ENCODE measurements at places on chromosomes 7 and 10.
A peak's percentile ranks its signal among the peaks of the same experiment; 100 is the strongest.

- DNase-seq: no peak
These were observed 62.4 kb downstream of the COA1 start for GRCh38 chr7:43666938-43667337.

DNA sequence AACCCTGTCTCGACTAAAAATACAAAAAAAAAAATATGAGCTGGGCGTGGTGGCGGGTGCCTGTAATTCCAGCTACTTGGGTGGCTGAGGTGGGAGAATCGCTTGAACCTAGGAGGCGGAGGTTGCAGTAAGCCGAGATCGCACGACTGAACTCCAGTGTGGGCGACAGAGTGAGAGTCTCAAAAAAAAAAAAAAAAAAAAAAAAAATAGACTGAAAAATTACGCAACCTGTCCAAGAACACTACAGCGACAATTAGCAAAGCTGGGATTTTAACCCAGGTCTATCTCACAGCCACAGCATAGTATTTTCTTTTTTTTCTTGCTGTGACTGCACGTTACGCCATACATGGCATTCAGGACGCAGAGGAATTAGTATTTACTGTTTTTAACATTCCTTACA, 1.1 kb upstream of the RABGEF1 start:
- no peak for DNase-seq

DNA sequence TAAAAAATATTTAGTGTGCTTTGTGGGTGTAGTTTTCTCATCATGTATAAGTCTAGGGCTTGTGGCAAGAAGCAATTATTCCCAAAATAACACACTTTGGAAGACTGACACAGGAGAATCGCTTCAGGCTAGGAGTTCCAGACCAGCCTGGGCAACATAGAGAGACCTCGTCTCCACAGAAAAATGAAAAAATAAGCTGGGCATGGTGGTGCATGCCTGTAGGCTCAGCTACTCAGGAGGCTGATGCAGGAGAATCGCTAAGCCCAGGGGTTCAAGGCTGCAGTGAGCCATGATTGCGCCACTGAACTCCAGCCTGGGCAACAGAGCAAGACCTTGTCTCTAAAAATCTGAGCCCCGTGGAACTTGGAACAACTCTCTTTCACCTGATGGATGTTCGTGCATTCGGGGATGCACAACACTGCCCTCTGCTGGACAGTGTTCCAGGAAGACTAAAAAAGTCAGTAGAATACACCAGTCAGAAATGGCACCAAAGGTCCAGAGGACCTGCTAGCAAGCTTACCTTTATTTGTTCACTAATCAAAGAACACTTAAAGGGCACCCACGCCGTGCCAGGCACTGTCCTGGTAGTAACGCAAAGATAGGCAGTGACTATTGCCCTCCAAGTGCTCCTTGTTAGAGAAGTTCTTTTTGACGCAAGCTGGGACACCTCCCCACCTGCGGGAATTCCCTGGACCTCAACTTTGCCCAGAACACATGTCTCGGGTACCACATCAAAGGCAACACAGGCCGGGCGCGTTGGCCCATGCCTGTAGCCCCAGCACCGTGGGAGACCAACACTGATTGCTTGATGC, 81.9 kb upstream of the CALN1 start:
- peak; percentile 74 for DNase-seq

GRCh38 chr7:12477620-12478019, 74.0 kb upstream of the VWDE start:
- DNase-seq: no peak

DNA sequence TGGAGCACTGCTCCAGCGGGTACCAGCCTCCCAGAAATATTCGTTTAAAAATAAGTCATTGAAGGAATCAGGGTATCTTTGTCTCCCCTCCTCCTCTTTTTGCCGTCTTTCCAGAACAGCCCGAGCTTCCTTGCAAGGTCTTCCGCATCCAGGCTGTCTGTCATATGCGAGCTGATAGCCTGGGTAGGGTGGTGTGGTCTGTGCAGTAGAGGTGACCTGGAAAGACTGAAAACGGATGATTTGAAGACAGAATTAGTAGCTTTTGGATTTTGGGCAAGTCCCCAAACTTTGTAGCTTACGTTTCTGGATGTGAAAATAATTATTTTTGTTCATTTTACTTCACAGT, 480 bp downstream of the VPS50 start:
- peak; percentile 25 for DNase-seq

GRCh38 chr7:4237296-4238235, 444.5 kb upstream of the FOXK1 start:
- DNase-seq: no peak

DNA sequence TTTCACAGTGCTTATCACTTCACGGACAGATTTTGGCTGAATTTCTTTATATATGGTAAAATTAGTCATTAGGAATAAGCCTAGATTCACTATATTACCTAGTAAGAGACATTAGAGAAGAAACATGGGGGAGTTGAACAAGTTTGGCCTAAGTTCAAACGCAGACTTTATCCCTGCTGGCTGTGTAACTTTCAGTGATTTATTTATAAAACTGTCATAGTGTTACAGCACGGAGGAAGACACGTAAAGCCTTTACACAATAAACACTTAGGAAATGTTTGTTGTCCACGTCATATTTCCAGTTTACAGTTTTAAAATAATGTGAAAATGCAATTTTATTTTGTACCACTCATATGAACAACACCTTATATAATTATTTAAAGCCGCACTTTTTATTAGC, 661.5 kb downstream of the MAGI2 start:
- no peak for DNase-seq

- peak; percentile 25 for DNase-seq
These were observed 662.6 kb upstream of the IGFBP3 start for GRCh38 chr7:46583656-46584055.

GRCh38 chr10:19518632-19519031, 297.6 kb upstream of the PLXDC2 start:
- DNase-seq: no peak

DNA sequence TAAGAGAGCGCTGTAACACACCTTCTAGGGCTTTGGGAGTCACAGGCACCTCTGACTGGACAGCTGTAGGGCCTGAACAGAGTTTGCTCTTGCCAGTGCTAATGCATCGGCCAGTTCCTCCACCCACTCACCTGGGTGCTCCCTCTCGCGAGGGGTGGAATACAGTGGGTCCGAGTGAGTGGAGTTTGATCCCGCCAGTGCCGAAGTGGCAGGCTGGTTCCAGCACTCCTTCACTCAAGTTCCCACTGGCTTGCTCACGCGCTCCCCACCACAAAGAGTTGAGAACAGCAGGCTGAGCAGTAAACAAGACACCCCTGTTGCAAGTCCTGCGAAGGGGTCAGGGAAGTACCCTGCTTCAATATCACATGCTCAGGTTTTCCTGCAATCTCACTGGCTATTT, 91.8 kb downstream of the SNX13 start:
- DNase-seq: no peak

DNA sequence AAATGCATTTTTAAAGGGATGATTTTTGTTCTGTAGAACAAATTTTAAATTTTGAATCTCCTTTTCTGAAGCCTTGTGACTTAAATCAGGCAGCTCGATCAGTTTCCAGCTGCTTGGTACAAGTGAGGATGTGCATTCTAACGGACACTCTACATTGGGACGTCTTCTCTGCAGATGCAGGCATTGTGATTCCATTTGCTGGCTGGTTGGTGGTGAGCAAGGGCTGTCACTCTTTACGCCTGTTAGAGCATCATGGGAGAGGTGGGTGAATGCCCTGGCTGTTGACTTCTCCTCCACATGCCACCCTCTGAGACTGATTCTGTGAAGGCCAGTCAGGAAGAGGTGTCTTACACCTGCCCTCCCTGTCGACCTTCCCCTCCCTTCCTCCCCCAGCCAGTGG, 240.5 kb upstream of the RNF32 start:
- DNase-seq: no peak

DNA sequence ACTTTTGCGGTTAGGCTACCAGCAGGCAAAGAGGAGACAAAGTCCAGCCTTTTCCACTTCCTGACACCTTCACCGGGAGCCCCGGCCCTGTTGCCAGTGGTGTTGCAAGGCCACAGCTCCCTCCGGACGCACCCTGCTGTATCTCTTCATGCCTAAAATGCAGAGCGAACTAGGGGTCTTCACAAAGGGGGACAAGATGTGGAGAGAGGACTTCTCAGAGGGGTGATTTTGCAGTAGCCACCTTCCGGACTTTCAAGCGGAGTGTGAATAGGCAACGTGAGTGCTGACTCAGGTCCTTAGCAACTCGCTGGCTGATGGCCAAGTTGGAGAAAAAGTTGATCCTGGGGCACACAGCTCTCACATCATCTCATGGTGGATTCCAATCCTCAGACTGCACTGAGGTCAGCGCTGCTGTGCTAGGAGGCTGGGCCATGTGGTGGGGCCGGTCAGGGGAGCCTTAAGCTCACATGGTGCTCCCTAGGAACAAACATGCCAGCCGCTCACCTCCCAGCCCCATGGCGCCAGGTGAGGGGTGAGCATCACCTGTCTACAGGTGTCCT, 166.3 kb downstream of the LCOR start:
- no peak for DNase-seq

DNA sequence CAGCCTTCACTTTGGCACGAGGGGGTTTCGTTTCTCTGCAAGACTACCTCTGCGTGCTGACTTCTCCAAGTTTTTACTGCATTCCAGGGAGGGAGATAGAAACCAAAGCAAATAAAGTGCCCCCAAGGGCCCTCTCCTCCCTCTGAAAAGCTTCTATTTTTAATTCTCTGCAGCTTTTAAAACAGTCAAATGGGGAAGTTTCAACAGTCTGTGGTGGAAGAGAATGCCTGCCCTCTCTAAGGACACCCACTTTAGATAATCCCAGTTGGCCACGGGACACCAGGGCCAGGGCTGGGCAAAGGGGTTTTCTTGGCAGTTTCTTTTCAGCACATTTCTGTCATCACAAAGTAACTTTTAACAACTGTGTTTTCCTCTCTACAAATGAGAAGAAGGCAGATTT, 386.7 kb upstream of the NPVF start:
- DNase-seq: no peak

Measured in LoVo (cell line).